ENCODE measurements at places on chromosomes 4 and X.

- DNase-seq, result peak; percentile 35
Observed at GRCh38 chrX:128781506-128781905, 729.3 kb upstream of the ACTRT1 start.

DNA sequence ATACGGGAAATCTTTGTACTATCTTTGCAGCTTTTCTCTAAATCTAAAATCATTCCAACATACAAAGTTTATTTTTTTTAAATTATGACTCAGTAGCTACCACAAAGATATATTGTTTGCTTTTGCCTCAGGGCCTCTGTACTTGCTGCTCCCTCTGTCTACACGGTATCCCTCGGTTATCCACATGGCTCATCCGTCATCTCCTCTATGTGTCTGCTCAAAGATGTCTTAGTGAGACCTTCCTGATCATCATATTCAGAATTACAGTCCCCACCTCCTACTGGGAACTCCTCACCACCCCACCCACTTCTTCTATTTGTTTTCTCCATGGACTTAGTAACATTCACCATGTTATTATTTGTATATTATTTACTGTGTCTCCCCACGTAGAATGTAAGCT, 107.8 kb downstream of the PARM1 start:
- no peak for DNase-seq

- no peak for DNase-seq
Observed at GRCh38 chrX:13123857-13124345, 79.5 kb upstream of the FAM9C start.

- peak; percentile 67 for DNase-seq
Observed at GRCh38 chr4:153114771-153115321, 89.4 kb upstream of the TRIM2 start.

DNA sequence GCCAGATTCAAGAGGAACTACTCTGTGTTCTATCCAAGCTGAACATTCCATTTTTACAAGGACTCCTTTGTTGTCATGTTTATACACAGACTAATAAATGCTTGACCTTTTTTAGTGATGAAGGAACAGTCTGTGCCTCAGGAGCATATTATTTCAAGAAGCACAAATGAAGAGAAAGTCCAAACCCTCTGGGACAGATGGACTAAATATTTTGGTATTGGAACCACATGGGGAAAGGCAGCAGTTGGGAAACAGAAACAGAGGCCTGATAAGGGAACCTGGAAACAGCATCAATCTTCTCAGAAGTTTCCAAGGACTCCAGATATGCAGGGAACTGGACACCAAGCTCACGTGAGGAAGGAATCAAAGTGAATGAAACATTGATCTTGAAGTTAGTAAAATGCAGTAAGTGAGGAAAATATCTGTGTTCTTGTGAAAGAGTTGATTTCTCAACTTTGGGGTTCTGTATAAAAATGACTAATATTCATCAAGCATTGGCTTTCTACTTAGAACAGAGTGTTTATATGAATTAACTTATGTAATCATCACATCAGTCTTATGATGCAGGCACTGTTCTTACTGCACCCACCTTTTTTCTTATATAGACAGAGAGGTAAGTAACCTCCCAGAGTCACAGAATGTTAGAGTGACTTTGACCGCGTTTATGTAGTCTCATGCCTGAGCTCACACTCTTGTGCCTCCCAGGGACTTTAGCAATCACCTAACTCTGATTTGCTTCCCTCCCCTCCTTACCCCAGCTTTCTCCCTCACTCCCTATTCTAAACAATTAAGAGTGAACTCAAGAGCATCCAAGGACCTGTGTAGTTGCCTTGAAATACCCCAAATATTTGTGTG, 148.9 kb upstream of the JADE1 start:
- DNase-seq, result no peak

DNA sequence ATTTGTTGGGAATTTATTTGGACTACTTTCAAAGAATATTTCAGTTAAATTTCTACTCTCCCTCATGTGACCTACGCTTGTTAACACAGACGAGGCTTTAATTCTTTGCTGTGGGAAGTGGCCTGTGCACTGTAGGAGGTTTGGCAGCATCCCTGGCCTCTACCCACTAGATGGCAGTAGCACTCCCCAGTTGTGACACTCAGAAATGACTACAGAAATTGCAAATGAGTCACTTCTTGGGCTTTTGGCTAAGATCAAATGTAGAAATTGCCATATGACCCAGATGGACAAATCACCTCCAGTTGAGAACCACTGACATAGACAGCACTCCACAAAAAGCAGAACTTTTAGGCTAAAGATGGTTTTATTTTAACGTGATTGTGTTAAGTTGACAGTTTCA, 22.1 kb downstream of the PIR start:
- DNase-seq, result peak; percentile 76

- DNase-seq, result no peak
Observed at GRCh38 chr4:115325836-115326235, 212.4 kb upstream of the NDST4 start.

DNA sequence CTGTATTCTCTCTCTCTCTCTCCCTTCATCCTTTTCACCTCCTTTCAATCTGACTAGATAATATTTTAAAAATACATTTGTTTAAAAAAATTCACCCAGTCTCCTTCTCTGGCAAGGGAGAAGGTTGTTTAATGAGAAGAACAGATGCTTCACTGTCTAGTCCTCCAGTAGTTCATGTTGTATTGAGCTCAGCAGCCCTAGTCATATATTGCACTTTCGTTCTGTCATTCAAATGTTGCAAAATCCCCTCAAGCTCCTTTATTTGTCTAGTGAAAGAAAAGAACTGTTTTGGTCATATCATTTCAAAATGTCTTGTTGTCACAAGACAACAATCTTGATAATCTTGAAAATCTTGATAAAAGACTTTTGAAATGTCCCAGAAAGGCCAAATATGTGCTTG, 248.0 kb downstream of the GALNTL6 start:
- no peak for DNase-seq

- no peak for DNase-seq
Observed at GRCh38 chr4:28082686-28083390, 1222.2 kb downstream of the STIM2 start.

- no peak for DNase-seq
Observed at GRCh38 chrX:122572461-122572860, 611.6 kb upstream of the GRIA3 start.

DNA sequence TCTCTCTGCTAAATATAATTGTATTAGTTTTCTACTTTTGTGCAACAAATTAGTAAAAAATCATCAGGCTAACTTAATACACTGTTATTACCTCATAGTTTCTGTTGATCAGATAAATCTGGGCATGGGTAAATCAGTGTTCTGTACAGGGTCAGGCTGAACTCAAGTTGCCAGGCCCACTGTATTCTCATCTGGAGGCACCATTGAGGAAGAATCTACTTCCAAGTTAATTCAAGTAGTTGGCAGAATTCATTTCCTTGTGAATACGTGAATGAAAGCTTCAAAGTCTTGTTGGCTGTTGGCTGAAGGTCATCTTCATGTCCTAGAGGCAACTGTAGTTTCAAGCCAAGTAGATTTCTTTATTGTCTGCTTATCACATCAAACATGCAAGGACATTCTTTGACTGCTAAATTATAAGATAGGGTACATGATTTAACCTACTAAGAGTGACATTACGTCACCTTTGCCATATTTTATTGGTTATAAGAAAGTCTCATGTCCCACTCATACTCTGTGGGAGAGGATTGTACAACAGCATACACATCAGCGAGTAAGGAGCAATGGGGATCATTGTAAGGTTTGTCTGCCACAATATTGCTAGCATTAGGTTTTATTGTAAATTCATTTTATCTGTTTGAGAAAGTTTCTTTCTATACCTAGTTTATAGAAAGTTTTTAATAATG, 1219.0 kb downstream of the ARAP2 start:
- DNase-seq, result no peak

DNA sequence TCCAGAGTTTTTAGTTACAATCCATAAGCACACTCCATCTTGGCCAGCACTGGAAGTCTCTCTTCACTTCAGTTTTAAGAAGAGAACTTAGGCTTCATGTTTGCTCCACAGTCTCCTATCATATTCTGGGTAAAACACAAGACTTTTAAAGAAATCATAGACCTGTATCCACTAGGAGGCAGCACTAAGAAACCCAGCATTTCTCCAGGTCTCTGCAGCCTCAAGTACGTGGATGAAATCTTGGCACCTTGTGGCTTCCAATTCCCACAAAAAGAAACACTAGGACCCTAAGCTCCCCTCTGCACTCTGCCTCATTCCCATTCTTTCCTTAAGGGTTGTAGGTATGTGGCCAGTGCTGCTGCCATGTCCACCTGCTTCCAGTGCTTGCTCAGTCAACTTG, 367.3 kb upstream of the CASK start:
- no peak for DNase-seq

DNA sequence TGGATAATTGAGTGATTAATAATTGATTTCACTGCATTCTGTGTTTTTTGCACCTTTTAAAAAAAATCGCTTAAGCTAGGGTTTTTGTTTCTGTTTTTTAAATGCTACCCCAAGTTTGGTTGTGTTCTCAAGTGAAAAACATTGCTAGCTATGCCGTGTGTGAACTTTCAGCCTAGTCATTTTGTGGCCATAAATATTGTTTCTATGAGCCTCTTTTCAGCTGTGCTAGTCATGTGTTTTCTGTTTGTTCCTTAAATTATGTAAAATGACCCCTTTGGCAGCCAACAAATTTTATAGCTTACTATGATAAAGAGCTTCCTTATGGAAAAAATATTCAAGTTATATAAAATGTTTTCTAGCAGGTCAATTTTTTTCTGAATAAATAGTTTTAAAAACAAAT, 59.1 kb downstream of the GALNT7 start:
- no peak for DNase-seq

DNA sequence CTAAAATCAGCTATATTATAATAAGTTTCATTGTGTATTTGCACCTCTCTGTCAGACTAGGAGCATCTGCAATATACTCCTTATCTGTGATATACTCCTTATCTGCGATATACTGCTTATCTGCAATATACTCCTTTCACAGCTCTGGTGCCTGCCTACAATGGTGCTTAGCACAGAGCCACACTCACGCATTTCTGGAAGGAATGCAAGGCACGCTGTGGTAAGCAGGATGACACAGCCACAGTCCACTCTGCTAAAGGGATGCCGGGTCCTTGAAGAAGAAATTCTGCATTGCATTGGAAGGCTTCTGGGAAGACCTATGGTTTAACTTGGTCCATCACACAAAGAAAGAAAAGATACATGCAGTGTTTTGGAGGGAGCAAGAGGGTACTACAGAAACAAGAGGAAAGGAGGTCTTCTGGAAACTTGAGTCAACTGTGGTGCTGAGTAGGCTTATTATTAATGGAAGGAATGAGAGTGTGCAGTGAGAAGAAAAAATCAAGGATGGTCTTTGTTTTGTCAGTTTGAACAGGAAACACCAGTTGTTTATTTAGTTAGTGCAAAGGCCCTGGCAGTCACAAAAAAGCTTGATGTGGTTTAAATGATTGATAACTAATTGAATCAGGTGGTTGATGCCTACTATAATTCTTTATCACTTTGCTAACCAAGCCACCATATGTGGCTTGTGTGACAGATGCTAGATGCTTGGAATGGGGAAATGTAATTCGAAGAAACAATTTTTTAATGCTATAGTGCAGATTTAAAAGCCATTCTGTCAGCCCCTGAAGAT, 342.3 kb downstream of the GRXCR1 start:
- DNase-seq, result no peak

- no peak for DNase-seq
Observed at GRCh38 chr4:41873380-41874295, 61.6 kb upstream of the TMEM33 start.

DNA sequence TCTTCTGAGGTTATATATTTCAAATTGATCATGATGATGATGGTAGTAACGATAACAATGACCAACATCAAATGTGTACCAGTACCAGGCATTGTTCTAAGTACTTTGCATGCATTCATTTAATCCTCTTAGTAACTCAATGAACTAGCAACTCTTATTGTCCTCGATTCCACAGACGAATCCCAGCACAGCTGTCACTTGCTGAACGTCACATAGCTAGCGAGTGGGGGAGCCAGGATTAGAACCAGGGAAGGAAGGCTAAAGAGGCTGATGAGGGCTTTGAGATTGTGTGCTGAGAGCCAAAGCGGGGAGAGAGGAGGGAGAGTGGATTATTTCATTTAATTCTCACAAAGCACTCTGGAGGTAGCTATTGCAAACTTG, 103.6 kb downstream of the PHOX2B start:
- no peak for DNase-seq

- no peak for DNase-seq
Observed at GRCh38 chrX:1545776-1546408, 8.9 kb upstream of the P2RY8 start.

DNA sequence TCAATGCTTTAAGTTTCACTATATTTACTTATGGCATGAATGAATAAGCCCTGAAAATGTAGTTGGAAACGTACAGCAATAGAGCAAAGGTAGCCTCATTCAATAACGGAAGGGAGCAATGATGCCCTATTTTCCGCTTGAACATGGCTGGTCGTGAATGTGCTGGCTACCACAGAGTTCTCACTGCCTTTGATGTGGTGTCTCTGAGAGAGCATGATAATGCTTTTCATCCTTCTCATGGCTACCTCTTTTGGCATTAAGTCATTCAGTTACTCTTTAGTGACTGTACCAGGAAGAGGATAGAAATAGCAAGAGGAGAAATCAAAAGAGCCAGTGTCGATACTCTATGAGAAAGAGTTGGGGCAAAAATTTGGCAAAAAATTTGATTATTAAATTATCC, 308.0 kb downstream of the PPP3CA start:
- peak; percentile 66 for DNase-seq

- DNase-seq, result no peak
Observed at GRCh38 chr4:33961761-33962160, 2282.6 kb downstream of the ARAP2 start.

GRCh38 chr4:122548452-122548851, 72.4 kb downstream of the IL21 start:
- DNase-seq, result no peak

GRCh38 chr4:78749258-78749971, 26.7 kb upstream of the BMP2K start:
- no peak for DNase-seq

DNA sequence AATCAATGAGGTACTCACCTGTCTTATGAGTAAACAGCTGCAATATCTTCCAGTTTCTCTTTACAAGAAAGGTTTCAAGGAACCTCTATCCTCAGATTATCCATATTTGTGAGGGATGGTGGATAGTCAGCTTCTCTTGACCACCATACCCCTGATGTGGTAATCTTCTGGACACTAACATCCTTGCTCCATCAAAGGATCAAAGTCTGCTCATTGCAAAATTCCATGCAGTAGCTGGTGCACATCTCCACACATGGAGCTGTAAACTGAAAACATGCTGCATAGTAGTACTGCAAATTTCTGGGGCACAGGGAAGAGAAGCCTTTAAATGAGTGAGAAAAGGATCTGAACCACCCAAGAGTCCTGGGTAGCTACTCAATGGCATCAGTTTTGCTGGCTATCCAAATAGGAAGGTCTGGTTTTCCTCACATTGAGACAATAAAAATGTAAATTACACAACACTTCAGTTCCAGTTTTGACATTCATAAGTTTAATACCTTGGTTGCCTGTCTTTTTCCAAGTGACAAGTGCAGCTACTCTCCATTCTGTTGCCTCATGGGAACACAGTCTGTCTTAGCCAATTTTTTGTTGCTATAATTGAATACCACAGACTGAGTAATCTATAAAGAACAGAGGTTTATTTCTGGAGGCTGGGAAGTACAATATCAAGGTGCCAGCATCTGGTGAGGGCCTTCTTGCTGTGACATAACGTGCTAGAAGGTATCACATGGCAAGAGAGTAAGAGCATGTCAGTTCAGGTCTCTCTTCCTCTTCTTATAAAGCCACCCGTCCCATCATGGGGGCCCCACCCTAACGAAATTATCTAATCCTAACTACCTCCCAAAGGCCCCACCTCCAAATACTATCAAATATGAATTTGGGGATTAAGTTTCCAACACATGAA, 34.4 kb upstream of the ARHGEF6 start:
- DNase-seq, result no peak
